Activated CD8-positive, alpha-beta memory T cell treated with anti-CD3 and anti-CD28 coated beads for 4 hours (primary cell): ENCODE measurements at places on chromosomes 2 and 18.

- no peak for DNase-seq
These were observed 10.3 kb upstream of the ALS2 start for GRCh38 chr2:201790989-201791388.

DNA sequence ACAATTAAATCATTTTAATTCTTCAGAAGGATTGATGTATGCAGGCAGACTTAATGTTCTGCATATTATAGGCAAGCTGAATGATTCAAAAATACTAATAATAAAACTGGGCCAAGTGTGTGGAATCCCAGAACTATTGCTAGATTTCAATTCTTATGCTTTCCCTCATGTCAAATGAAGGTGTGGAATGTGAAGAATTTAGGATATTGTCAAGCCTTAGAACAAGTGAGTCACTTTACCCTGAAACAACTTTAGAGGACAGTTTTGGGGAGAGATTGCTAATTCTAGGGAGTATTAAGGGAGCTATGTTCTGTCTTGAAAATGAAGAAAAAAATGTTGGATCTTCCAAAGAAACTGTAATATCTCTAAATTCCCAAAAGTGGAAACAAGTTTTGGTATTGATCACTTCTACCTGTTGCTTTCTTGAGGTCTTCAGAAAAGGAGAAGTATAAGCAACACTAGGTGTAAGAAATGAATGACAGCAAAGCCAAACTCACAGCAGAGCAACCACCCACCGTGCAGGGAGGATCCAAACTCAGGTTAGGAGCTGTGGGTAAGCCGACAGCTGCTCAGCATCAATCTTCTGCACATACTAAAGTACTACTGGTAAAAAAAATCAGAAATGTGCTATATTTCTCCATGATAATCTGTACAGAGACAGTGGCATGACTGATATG is 818.1 kb downstream of the SLC4A3 start:
- no peak for DNase-seq

DNA sequence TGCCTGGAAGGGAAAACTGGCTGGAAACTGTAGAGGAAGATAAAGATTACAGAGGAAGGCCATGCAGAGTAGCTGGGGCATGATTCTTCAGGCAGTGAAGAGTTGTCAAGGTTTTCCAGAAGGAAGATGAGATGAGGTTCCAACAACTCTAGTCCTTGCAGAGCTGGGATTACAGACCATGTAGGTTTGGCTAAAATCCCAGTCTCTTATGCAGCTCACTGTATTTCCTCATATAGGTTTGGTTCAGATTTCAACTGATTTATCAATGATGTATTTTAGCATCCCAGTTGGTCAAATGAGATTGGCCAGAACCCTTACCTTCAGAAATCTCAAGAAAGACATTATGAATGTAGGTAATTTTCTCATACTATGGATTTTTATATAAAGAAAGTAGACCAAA is 16.4 kb downstream of the FAP start:
- no peak for DNase-seq

- DNase-seq, result no peak
These were observed 22.5 kb upstream of the POLE4 start for GRCh38 chr2:74935975-74936391.

- no peak for DNase-seq
These were observed 3.6 kb downstream of the B3GNT2 start for GRCh38 chr2:62199392-62200125.

DNA sequence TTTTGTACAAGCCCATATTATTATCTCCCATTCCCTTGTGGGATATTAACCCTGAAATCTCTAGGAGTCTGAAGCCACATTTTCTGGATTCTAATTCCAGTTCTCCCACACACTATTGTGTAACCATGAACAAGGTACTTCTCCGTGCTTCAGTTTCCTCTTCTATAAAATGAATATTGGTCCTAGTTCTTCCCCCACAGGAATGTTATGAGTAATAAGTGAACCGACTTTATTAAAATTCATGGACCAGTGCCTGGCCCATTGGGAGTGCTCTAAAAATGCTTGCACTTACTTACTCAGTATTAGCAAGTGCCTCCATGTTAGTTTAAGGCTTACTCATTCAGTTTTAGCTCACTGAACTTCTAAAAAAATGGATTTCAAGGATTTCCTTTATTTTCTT is 1.4 kb upstream of the ACMSD start:
- no peak for DNase-seq

GRCh38 chr2:44947028-44947375 is 5.5 kb downstream of the SIX3 start:
- DNase-seq, result no peak

GRCh38 chr18:31591113-31591512 is 564 bp upstream of the TTR start:
- DNase-seq, result no peak

- DNase-seq, result no peak
These were observed 63.5 kb downstream of the PLA2R1 start for GRCh38 chr2:159998961-159999360.

- no peak for DNase-seq
These were observed 1.4 kb upstream of the PLCL1 start for GRCh38 chr2:197803033-197803444.

GRCh38 chr2:236309669-236310029 is 45.4 kb upstream of the ASB18 start:
- no peak for DNase-seq

- no peak for DNase-seq
These were observed 77.9 kb downstream of the OSBPL1A start for GRCh38 chr18:24319757-24320156.

DNA sequence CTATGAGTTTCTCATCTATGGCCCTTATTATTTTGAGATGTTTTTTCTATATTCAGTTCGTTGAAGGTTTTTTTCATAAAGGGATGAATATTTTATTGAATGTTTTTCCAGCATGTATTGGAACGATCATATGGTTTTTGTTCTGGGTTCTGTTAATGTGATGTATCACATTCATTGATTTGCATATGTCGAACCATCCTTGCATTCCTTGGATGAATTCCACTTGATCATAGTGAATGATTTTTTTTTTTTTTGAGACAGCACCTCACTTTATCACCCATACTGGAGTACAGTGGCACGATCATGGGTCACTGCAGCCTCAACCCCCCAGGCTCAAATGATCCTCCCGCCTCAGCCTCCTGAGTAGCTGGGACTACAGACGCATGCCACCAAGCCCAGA is 5.5 kb upstream of the NEMP2 start:
- no peak for DNase-seq

- no peak for DNase-seq
These were observed 11.1 kb downstream of the CLUL1 start for GRCh38 chr18:607930-608329.

DNA sequence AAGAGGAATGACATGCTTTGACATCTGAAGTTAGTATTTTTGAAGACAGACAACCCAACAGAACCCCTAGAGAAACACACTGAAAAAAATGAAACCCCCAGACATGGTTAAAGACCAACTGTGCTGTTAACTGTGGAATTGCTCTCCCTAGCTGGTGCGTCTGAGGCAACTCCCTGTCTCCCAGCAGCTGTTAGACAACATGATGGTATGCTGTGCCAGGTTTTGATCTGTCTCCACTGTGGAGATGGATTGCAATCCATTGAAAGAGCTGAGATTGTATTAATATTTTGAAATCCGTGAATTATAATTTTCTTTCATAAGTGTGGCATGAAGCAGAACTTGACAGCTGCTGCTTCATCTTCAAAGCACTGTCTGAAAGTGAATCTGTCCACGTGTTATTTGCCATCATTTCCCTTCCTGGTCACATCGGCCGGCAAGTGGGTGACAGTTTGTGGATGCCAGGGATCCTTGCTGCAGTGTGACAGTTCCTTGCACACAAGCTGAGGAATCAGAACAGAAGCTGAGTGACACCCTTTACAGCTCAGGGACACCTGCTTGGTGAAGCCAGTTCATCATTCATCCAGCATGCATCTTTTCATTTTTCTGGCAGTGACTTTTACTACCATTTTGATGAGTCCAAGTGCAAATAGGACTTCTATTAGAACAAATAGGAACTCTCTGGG is 58.2 kb upstream of the ACSL3 start:
- no peak for DNase-seq

DNA sequence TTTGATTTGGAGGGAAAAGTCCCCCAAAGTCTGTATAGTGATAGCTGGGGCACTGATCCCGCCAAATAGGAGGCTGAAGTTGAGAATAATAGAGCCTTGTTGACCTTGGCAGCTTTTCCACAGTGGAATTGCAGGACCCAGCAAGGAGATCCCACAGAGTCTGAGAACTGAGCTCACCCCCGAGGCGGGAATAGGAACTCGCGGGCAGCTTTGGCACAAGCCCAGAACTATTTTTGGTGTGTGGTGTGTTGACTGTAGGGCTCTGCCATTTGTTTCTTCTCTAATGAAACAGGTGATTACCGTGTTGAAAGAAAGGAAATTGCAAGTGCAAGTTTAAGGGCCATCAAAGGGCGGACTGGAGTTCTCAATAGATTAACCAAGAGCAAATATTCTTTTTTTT is 34.0 kb downstream of the SH3RF3 start:
- DNase-seq, result no peak

DNA sequence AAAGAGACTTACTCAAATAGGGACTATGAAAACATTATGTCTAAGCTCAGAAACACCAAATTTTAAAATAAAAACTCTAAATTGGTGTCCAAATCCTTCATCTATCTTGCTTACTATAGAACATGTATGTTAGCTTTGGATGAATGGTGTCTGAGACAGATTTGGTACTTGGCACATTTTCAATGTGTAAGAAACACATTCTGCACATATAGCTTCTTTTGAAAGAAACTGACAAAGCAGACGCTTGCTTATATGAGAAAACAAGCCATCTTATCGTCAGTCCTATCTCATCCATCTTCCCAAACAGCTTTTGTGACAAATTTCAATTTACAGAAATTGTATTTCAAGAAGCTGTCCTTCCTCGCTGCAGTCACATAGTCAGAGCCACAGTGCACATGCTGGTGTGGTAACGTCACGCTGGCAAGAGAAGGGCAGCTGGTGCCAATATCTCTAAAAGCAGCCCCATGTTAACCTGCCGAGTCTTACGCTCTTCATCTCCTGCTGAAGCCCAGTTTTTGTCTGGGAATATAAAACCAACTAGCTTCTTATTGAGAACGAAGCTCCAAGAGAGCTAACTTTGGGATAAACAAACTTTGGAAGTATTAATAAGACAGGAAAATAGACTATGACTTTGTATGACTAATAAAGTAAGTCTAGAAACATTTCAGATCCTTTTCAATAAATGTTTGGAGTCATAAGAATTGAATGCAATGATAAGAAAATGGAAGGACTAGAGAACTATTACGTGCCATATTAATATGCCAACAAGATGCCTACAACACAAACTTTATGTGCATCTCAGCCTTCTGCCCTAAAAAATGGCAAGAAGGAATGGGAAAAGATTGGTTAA is 74.9 kb upstream of the TFCP2L1 start:
- no peak for DNase-seq

DNA sequence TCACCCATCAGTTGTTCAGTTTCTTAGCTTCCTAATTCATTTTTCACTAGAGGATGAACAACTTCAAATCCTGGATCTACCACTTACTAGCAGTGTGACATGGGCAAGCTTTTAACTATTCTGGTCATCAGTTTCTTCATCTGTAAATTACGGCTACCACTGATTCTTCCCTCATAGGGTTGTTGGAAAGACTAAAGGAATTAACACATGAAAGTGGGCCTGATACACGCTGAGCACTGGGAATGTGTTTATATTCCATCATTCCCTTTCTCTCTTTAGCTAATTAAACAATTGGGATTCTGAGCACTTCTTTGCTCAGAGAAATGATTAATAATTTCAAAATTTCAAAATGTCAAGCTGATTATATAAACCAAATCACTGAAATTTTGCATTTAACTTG is 862.3 kb upstream of the GCFC2 start:
- no peak for DNase-seq

DNA sequence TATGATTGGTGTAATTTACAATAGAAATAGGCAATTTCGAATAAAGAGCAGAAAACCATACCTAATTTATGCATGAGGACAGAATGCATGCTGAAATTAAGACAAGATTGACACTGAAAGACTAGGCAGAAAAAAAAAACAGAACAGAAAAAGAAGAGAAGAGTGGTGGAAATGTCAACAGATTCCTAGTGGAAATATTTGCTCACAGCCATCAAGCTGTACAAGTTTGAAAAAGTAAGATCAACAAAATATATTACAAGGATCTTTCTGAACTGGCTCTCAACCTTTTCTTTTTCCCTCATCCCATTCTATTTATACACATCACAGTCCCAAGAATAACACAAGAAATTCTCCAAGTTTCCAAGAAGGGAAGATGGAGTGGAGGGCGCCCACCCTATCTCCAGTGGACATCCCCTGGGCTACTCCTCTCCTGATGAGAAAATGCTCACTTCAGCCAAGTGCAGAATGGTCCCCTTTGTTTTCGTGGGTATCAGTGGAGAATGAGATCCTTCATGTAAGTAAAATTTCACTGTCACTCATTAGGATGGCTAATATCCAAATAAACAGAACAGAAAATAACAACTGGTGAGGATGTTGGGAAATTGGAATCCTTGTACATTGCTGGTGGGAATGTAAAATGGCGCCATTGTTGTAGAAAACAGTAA is 51.0 kb upstream of the ZNF532 start:
- DNase-seq, result no peak

DNA sequence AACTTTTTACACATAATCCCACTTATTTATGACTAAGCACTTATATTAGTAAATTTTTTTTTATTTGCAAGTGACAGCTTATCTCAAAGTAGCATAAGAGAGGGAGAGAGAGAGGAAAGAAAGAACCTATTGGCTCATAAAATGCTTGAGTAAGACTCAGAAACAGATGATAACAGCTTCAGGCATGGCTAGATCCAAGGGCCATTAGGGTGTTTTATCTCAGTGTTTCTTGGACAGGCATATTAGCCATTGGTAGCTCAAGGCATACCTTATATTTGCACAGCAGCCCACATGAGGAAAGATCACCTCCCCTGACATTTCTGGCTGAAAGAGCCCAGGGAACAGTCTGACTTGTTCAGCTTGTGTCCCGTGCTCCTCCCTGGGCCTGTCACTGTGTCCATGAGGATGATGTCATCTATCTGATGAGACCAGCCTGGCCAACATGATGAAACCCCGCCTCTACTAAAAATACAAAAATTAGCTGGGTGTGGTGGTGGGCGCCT is 64.4 kb downstream of the IL1R2 start:
- DNase-seq, result no peak

DNA sequence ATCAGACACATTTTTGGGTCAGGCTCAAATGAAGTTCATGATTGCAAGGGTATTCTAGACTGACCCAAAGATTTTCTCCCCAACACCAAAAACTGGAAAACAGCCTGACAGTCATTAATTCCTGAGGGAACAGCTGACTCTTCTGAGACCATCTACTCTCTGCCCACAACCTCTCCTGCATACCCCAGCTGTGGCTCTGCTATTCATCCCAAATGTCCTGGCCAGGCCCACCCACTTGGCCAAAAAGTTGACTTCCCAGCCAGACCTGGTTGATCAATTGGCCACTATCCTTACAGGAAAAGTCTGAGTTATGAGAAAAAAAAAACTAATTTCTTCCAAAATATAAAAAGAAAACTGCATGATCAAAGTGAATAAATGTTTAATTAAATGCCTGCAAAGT is 103.8 kb upstream of the ST3GAL5 start:
- DNase-seq, result no peak
